ENCODE measurements at places on chromosomes 4 and X.

DNA sequence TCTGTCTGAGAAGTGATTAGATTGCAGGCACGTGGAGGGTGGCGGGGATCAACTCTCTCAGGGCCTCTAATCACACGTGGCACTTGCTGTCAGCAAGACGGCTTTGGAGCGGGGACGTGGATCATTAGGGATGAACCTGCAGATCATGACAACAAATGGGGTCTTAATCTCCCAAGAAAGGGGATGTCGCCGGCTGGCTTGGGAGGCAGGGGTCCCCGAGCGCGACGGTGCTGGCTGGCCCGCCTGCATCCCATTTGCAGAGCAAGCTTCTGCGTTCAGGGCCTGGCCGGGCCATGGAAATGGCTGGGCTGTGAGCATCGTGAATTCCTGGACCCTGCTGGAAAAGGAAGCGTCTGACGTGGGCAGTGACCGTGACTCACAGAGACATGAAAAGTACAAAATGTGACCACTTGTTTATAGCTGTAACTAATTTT is 85.1 kb upstream of the SHOX start:
- no peak for ATAC-seq

GRCh38 chr4:180809439-180809838 is 1433.8 kb upstream of the TENM3 start:
- ATAC-seq = no peak

GRCh38 chr4:116438981-116439729 is 646.2 kb downstream of the TRAM1L1 start:
- no peak for ATAC-seq

GRCh38 chr4:8090312-8090711 is 68.3 kb downstream of the ABLIM2 start:
- ATAC-seq = peak; percentile 51

- ATAC-seq = peak; percentile 88
Observed at GRCh38 chrX:130060122-130061069, 49.9 kb downstream of the ELF4 start.

DNA sequence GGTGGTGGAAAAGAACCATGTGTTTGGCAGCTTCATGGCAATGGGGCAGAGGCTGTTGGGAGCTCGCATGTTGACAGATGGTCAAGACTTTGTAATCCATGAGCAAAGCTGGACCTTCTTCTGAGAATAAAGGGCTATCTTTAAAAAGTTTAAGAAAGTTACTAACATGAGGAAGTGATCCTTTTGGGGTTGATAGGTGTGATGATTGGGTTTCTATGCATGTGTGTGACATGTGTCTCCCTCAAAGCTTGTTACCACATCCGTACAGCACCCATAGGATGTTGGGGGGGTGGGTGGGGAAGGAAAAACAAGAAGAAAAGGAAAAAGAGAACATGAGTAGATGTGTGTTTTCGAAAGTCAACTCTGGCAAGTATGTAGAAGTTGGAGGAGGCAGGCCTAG is 123.0 kb upstream of the TLR3 start:
- no peak for ATAC-seq

DNA sequence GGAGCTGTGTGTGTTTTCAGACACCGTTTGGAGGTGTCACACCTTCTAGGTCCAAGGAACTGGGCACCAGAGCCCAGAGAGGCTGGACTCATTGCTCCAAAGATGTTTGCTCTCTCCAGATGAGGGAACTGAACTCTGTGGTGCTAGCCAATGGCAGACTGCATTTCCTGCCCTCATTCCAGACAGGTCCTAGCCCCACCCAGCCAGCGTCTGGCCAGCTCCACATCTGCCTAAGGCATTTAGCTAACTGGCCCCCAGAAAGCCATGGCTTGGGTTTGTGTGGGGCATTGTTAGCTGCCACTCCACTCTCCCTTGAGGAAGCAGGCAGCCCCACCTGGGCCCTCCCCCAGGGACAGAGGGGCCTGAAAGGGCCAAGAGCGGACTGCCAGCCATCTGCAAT is 11.4 kb downstream of the FGD1 start:
- ATAC-seq = no peak

- no peak for ATAC-seq
Observed at GRCh38 chr4:153639833-153640802, 44.0 kb upstream of the TLR2 start.

DNA sequence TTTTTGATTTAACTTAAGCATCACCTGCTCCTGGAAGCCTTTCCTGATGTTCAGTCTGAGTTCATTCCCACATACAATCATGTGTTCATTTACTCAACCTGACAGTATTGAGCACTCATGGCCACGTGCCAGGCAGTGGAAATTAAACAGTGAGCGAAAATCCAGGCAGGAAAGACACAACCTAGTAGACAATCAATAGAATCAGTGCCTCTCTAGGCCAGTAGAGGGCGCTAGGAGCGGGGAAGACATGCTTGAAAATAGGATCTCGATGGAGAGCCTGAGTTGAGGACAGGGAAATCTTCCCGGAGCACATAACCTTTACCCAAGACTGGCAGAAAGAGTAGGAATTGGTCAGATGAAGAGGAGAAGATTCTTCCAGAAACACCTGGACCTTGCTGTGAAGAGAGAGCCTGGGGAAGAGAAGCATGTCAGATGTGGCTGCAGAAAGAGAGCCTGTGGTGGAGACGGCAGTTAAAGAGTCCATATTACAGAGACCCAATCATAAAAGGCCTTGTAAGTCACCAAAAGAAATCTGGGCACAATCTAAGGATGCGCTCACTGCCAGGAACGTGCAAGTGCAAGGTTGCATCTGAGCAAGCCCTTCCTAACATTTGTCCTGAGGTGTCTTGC is 103.5 kb downstream of the LDB2 start:
- ATAC-seq = no peak

GRCh38 chrX:91080822-91081221 is 353.8 kb upstream of the PABPC5 start:
- no peak for ATAC-seq

- no peak for ATAC-seq
Observed at GRCh38 chrX:1450361-1451161, 2.1 kb downstream of the ASMTL start.

GRCh38 chrX:153868576-153869472 is 17.1 kb downstream of the L1CAM start:
- no peak for ATAC-seq

DNA sequence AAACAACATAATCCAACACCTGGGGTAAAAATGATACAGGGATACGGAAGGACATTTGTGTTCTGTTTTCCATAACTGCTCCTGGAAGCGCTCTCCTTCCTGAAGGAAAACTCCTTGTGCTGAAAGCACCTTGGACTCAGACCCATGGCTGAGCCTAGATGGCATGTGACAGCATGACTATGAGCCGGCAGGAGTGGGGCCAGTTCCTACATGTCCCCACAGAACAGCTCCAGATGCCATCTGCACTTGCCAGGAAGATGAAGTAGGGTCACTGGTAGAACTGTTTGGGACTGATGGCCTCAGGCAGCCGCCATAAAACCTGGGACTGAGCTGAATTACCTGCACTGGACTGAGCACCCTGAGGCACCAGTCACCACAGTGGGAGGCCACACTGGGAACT is 56.0 kb upstream of the BCLAF3 start:
- no peak for ATAC-seq

- no peak for ATAC-seq
Observed at GRCh38 chrX:143095321-143095720, 69.6 kb downstream of the SPANXN4 start.

DNA sequence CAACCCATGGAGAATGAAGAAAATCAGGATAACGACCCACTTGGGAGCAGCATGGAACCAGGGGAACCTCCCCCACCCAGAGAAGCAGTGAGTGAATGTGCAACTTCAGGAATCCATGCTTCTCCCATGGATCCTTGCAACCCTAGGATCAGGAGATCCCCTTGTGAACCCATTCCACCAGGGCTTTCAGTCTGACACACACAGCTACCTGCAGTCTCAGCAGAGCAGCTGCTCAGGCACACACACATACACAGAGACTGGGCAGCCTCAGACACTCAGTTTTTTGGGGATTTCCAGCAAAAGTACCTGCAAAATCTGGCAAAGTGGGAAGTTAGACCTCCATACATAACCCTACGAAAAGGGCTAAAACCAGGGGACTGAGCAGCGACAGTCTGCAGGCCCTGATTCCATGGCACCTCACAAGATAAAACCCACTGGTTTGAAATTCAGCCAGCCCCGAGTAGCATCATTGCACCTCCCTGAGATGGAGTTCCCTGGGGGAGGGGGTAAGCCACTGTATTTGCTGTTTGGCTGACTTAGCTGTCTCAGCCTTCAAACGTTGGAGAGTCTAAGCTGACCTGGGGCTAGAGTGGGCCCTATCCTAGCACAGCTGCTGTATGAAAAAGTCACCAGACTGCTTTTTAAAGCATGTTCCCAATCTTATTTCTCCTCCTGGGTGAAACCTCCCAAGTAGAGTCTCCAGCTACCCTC is 737.5 kb upstream of the NDST4 start:
- no peak for ATAC-seq

GRCh38 chr4:174553828-174554227 is 31.5 kb upstream of the HPGD start:
- no peak for ATAC-seq

- ATAC-seq = no peak
Observed at GRCh38 chr4:26884026-26884425, 23.4 kb downstream of the STIM2 start.

DNA sequence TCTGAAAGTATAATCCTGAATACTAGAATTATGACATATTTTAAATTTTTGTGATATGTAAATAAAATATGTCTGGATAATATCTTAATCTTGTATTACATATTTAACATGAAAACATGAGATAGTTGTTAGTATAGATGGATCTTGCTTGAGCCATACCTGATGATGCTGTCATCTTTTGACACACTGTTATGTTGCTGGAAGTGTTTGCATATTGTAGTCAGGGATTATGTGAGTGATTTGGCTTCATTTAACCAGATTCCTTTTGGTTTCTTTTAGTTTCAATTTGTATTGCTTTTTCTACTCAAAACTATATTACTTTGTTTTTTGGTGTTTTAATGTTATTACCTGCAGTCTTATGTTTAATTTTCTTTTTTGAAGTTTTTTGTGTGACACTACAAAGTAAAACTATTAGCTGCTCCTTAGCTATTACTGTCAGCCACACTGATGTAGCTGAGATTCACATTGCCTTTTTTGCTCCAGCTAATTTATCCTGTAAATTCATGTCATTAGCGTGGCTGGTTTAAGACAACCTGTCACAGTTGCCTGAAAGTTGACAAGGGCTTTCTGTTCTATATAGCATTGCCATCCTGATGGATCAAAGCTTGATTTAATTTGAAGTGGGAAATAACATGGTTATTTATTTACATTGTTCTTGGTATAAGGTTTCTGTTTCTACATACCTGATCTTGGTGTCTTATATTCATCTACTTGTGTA is 33.7 kb downstream of the METAP1 start:
- ATAC-seq = no peak

- ATAC-seq = no peak
Observed at GRCh38 chrX:12901486-12901885, 4.9 kb upstream of the TLR8 start.

Measured in gastroesophageal sphincter (tissue), 4 donors.